ENCODE measurements at places on chromosomes 11 and 22.

DNA sequence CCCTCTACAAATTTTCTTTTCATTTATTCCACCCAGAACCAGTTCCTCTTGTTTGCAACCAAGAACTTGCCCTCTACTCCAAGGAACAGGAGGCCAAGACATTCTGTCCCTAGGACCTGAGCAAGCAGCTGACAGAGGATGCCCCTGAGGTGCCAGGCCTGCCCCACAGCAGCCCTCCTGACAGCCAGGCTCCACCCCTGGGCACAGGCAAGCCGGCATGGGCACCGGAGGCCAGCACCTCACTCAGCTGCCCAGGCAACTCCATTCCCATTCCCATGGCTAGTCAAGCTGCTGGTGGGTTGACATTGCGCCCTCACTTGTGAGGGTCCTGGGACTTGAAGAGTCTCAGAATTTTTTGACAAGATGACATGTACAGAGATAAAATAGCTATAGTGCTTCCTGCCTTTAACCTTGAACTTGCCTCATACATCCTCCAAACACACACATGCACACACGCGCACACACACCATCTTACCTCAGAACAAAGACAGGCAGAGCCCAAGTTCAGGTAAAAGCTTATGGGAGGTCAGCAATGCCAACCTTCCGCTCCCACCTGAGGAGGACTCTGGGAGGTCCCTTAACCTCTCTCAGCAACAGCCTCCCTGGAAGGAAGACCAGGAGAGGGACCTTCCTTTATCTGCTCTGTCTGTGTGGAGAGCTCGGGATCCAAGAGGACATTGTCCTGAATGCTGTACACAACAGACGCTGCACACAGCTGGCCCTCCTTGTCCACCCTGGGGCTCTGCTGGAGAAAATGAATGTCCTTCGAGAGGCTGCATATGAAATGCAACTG lies 620.9 kb upstream of the CADM1 start:
- no peak for DNase-seq

- DNase-seq, result no peak
These were observed 427.9 kb upstream of the DDI1 start for GRCh38 chr11:103608566-103608965.

GRCh38 chr11:57343825-57344224 lies 5.7 kb downstream of the P2RX3 start:
- no peak for DNase-seq

GRCh38 chr22:46688949-46689348 lies 49.1 kb downstream of the CERK start:
- DNase-seq, result no peak

DNA sequence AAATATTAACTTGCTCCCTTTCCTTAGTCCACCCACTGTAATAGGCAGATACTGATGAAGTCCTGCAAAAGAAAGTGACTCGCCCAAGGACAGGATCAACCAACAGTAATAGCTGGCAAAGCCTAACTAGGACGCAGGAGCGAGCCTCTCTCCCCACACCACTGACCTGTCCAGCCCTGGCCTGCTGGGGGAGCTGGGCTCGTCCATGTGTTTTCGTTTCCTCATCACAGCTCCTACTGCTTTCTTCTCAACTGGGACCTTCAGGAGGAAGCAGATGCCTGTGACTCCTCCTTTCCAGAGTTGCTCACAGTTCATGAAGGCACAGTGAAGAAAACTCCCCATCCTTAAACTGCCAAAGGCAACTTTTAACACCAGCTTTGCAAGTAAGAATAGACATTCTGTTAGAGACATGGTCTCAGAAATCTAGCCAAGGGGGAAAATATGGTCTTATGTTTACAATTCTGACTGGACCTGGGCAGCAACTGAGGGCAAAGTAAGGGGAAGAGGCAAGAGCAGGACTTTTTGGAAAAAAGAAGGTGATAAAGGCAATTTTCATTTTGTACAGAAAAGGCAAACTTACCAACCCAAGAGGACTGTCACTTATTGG lies 11.6 kb upstream of the GPHA2 start:
- no peak for DNase-seq

DNA sequence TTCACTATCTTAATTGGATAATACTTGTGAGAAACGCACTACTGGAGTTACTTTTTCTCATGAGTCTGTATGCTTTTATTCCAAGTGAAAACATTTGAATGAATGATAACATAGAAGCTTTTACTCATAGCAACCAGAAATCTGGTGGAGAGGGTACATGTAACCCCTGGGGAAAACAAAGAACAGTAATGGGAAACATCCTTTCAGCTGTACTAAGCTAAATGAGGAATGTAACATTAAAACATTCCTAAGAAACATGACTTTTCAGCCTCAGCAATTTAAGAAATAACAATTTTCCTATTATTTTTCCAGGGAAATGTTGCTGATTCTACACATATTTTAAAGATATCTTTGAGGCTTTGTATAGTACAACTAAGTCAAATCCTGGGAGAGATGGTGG lies 97.2 kb upstream of the CEP126 start:
- no peak for DNase-seq

- no peak for DNase-seq
These were observed 57.9 kb downstream of the RAB38 start for GRCh38 chr11:88117281-88117858.

- no peak for DNase-seq
These were observed 43.9 kb downstream of the WT1 start for GRCh38 chr11:32391479-32391878.

GRCh38 chr11:19433791-19434190 lies 193.0 kb upstream of the E2F8 start:
- no peak for DNase-seq

DNA sequence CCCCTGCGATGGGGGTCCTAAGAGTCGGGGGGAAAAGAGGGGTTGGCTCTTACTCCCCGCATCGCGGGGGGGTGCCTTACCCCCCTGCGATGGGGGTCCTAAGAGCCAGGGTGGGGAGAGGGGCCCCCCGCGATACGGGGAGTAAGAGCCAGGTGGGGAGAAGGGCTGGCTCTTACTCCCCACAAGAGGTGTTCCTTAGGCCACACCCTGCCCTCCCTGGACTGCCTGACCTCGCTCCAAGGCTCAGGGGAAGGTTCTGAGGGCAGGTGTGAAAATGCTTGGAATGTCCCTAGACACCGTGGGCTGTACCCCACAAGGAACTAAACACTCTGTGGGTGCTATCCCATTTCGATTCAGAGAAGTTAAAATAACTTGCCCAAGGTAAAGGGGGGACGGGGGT lies 7.8 kb downstream of the UNC93B1 start:
- no peak for DNase-seq

- no peak for DNase-seq
These were observed 54.7 kb downstream of the KCNQ1OT1 start for GRCh38 chr11:2644844-2645778.

- DNase-seq, result no peak
These were observed 3.6 kb downstream of the MAP3K11 start for GRCh38 chr11:65610404-65610803.

DNA sequence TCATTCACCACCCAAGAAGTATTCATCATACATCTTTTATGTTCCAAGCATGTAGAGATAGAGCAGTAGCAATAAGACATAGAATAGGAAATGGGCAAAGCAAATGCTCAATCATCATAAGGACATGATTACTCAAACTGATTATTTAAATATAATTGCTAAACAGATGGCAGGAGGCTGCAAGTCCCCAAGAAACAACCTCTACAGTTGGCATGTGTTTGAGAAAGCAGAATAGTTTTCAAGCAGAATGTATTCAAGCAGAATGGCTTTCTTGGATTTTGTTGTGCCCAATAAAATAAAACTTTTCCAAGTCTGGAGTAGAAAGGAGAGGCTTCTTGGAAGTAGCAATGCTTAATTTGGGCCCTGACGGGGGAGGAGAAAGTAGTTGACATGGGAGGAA lies 86.5 kb upstream of the SYN3 start:
- no peak for DNase-seq

GRCh38 chr11:15577519-15577918 lies 462.8 kb downstream of the INSC start:
- no peak for DNase-seq

DNA sequence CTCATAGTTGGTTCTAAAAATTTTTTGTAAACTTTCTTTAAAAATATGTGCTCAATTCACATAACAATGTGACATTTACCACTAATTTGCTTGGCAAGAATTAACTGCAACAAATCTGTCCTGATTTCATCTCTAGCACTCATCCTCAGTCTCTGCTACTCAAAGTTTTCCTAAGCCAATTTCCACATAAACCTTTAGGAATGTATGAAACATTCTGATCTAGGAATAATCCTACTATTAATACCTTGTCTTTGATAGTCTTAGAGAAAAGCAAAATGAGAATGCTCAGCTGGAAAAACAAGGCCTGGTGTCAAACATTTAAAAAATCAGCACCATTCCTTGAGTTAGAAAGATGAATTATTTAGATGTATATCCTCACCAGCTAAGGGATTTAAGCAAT lies 114.3 kb downstream of the CD44 start:
- DNase-seq, result no peak

GRCh38 chr11:8338138-8338537 lies 74.5 kb upstream of the LMO1 start:
- no peak for DNase-seq

GRCh38 chr11:45163956-45164575 lies 17.6 kb downstream of the PRDM11 start:
- DNase-seq, result no peak

DNA sequence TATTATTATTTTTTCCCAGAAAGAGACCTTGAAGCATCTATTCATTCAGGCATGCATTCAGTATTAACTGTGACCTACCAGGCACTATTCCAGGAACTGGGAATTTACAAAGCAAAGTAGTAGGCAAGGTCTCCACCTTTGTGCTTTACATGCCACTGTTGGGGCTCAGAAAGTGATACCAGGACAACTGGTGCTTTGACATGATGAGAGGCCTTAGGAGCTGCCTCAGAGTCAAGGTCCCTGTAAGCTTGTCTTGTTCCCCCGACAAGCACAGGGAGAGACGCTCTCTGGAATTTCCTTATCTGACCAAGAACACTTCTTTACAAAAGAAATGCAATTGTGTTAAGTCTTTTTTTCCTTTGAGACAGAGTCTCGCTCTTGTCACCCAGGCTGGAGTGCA lies 2.3 kb upstream of the HMOX1 start:
- no peak for DNase-seq

- DNase-seq, result no peak
These were observed 123.8 kb downstream of the MICAL2 start for GRCh38 chr11:12234221-12234620.

- DNase-seq, result no peak
These were observed 1964.5 kb upstream of the RAG2 start for GRCh38 chr11:38562562-38562961.

GRCh38 chr22:25497716-25498115 lies 66.8 kb upstream of the GRK3 start:
- no peak for DNase-seq

DNA sequence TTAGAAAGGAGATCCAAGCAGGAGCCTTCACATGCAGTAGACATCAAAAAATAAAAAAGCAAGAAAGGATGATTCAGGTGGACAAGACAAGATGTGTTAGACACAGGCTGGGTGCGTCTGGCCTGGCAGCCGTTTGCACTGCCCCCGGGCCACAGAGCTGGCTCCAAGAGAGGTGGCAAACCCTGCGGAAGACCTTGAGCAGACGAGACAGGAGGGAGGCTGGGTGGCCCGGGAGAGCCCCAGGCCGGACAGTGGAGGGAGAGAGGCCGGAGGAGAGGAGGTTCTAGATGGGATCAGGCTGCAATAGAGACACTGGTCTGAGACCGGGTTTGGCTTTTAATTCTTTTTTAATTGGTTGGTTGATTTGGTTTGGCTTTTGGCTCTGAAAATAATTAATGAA lies 69.6 kb upstream of the TTLL12 start:
- DNase-seq, result no peak

DNA sequence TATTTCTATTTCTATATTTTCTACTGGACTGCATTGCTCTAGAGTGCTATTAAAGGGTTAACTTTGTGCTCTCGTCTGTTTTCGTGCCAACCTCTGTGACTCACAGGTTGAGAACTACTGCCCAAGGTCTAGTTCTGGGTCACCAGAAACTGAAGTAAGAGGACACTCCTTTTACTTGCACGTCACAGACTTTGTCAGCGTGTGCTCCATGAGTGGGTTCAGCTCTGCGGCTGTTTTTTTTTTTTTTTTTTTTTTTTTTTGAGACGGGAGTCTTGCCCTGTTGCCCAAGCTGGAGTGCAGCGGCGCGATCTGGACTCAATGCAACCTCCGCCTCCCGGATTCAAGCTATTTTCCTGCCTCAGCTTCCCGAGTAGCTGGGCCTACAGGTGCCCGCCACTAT lies 49.8 kb downstream of the CLMP start:
- DNase-seq, result no peak

GRCh38 chr11:8871171-8871775 lies 39.7 kb upstream of the AKIP1 start:
- DNase-seq, result peak; percentile 97

DNA sequence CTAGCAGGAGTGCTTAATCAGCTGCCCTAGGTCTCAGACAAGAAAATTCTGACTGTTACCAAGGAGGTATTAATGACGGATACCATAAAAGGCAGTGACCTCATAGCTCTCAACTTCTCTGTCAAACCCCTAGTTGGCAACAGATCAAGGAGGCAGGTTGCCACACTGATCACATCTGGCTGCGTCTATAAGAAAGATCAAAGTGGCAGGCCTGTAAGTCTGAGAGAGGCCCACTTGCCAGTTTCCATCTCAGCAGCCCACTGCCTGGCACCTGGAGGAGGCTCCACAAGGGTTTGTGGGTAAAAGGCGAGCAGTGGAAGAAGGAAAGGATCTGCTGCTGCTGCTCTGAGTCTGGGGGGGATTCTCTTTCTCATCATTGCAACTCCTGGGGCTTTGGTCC lies 239.6 kb upstream of the MPPED2 start:
- no peak for DNase-seq

- no peak for DNase-seq
These were observed 8.7 kb downstream of the PRDM11 start for GRCh38 chr11:45155058-45155551.

- no peak for DNase-seq
These were observed 191.8 kb upstream of the E2F8 start for GRCh38 chr11:19432370-19433061.

DNA sequence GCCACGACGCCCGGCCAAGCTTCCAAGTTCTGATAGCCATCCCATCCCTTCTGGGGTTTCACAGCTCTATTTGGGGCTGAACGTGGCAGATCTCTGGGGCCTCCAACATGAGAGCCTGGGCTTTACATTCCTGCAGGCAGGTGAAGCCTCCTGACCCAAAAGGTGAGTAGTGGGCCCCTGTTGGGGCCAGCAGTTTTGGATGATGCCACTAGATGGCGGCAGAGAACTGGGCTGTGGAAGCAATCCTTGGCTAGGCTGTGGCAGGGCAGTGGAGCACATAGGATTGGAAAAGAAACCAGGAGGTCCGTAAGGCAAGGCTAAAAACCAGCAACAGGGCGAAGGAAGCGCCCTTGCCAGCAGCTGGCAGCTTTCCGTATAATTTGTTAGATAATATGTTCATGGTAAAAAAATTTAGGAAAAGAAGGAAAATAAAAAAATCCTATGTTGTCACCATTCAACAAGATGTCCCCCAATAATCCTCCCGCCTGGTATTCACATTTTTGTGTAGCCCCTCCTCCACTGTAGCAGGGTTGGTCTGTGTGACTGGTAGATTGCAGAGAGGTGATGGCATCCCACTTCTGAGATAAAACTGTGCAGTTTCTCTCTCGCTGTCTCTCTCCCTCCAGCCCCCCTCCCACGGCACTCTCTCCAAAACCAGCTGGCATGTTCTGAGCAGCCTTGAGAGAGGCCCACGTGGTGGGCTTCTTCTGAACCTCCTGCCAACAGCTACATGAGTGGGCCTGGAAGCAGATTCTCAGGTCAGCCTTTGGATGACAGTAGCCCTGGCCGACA lies 43.6 kb upstream of the OR4B1 start:
- no peak for DNase-seq
